HuH-7.5 (cell line): ENCODE measurements at places on chromosomes 7 and 10.

- DNase-seq = no peak
These were observed 149.6 kb upstream of the PPP2R2D start for GRCh38 chr10:131750973-131751826.

- DNase-seq = no peak
These were observed 100.0 kb downstream of the VWC2 start for GRCh38 chr7:49873420-49873819.

GRCh38 chr10:75137533-75138438, 26.3 kb downstream of the SAMD8 start:
- DNase-seq = no peak

GRCh38 chr7:146321301-146321700, 204.7 kb downstream of the CNTNAP2 start:
- no peak for DNase-seq
